ENCODE measurements at places on chromosomes 2 and 18.
A peak's percentile ranks its signal among the peaks of the same experiment; 100 is the strongest.

- DNase-seq, result no peak
Observed at GRCh38 chr2:172227719-172228118, 125.0 kb upstream of the DLX2 start.

DNA sequence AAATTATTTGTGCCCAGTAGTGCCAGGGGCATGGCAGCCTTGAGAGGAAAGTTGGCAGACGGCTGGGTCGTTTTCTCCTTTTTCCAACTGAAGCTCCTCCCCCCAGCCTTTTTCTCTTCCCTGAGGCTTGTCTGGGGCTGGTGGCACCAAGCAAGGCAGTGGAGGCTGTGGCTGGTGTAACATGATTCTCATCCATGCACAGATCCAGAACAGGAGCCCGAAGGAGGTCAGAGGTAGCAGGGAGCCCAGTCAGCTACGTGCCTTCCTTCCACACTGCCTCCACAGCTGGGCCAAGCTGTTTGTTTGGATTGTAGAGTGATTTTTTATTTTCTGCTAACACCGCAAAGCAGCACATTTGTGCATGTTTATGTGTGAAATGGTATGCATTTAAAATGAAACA lies 170.3 kb upstream of the MGAT5 start:
- no peak for DNase-seq

GRCh38 chr2:89833116-89833779 lies 1141.8 kb downstream of the RPIA start:
- no peak for DNase-seq

GRCh38 chr2:135874777-135875365 lies 1.4 kb downstream of the MCM6 start:
- no peak for DNase-seq

DNA sequence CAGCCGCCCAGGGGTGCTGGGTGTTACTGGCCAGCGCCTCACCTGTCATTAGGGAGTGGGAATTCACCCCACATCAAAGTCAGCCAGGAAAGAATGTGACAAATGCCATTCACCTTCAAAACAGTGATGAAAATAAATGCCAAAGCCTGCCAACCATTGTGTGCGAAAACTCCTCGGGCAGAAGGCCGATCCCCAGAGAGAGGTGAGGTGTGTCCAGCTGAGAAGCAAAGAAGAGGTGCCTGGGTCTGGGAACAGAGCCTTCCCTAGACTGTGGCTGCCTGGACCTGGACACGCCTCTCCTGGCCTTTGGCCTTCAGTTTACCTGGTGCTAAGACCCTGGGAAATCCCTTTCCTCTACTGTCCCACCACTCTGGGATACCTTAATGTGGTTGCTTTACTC lies 142.7 kb downstream of the CYP26B1 start:
- no peak for DNase-seq

GRCh38 chr2:180983468-180984242 lies 3.2 kb downstream of the UBE2E3 start:
- DNase-seq, result no peak

DNA sequence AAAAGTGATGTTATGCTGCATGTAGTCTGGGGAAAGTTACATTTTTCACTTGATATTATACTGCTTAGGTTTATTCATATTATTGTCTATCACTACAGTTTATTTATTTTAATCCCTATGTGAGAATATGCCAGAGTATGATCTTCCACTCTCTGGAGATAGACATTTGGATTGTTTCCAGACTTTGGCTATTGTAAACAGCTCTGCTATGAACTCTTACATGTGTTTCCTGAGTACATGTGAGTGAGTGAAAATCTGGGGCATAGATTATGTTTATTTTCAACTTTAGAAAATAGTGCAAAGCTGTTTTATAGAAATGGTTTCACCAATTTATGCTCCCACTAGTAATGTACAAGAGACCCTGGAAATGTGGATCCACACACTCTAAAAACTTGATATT lies 49.0 kb upstream of the EPAS1 start:
- DNase-seq, result no peak

DNA sequence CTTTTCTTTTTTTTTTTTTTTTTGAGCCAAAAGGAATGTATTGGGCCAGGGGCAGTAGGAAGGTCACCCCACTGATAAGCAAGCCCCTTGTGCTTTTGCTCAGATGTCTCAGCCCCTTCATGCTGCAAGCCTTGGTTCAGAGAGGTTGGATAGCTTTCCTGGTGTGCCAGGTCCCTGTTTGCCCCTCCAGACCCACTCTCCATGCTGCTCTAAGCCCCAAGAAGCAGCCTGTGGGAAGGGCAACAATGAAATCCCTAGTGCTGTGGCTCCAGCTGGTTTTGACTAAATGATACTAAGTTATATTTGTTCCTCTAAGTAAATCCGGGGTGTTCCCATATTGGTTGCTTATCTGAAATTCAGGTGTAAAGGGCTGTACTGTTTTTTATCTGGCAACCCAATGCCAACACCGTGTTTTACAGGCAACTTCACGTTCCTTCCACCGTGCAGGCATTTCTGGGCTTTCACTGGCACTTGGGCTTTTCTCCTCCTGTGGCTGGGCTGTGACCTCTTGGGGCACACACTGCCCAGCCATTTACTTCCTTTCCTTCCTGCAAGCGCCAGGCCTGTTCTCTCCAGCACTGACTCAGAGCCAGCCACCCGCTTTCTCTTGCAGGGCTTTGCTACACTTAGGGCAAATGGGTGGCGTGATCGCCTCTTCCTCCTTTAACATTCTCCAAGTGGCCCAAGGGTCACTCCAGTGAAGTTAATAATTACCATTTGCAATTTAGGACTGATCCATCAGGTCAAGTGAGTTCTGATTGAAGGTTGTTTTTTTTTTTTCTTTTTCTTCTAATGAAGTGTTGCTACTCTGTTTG lies 21.6 kb downstream of the MERTK start:
- no peak for DNase-seq

DNA sequence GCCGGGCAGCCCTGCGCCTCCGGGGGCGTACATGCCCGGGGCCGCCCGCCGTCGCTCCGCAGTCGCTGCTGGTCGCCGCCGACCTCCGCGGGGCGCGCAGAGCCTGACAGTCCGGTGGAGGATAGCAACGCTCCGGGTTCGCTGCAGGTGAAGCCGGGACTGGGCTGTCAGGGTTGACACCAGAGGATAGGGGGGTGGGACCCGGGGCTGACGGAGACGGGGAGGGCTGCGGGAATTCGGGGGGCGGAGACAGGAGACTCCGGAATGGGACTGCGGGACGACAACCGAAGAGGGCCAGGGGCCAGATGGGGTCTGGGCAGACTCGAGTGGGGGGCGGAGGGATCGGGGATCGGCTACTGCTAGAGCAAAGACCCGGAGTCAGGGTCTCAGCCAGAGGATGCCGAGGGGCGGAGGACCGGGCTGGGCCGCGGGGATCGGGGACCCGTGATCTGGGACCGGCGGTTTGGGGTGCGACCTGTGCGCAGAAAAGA lies 403 bp downstream of the TMEM127 start:
- peak; percentile 31 for DNase-seq

DNA sequence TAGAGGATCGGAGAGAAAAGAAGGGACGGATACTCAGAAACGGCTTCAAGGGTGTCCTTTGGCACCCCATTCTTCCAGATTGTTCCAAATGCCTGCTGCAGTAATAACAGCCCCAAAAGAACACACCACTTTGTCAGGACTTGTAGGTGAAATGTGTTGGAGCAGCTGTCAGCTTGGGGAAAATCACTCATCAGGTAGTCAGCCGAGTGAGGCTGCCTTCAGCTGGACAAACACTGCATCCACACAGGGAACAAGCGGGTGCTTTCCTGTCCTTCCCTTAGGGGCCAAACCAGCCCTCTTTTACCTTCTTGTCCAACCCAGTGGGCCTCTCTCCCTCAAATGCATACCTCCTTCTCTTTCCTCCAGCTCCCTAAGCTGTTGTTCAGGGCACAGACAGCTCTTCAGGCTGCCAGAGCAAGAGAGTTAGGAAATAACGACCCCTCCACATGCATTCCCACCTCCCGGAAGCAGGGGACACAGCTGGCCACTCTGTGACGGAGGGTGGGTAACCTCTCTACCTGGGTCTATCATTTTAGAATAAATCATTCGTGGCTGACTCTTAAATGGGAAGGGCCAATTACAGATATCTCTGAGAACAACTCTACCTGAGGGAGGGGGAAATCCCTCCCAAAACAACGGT lies 48.1 kb downstream of the BCL11A start:
- no peak for DNase-seq

DNA sequence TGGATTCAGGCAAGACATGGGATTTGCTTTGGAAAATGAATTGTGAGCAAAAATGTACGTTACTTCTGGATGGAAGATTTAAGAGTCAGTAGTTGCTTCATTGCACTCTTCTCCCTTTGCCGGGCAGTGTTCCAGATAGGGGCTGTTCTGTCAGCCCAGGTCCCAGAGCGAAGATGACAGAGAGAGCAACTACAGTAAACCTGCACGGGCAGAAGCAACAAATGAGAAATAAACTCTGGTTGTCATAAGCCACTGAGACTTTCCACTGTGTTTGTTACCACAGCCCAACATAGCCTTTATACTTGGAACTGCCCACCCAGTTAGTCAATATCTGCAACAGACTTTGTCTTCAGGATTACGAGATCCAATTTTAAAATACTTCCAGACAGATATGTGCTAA lies 83.3 kb downstream of the CACNB4 start:
- no peak for DNase-seq

GRCh38 chr2:69104261-69104660 lies 91.3 kb downstream of the ANTXR1 start:
- DNase-seq, result no peak

GRCh38 chr2:41026613-41027012 lies 574.7 kb upstream of the SLC8A1 start:
- no peak for DNase-seq

DNA sequence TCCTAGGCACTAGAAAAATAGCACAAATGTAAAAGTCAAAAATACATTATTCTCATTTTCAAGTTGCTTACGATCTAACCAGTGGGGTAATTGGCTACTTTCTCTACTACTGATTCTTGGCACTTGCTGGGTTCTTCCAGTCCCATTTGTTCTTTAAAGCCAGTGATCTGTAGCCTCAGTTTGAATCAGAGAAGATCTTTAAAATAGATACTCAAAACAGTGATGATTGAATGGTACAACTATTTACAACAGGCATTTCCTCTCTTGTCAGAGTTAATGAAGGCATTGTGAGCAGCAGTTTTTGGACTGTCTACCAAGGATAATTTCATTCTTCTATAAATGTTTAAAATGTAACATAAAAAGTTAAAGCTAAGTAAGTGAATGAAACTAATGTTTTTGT lies 128.3 kb upstream of the FSIP2 start:
- DNase-seq, result no peak

GRCh38 chr2:241014764-241015163 lies 16.3 kb downstream of the SNED1 start:
- DNase-seq, result no peak

DNA sequence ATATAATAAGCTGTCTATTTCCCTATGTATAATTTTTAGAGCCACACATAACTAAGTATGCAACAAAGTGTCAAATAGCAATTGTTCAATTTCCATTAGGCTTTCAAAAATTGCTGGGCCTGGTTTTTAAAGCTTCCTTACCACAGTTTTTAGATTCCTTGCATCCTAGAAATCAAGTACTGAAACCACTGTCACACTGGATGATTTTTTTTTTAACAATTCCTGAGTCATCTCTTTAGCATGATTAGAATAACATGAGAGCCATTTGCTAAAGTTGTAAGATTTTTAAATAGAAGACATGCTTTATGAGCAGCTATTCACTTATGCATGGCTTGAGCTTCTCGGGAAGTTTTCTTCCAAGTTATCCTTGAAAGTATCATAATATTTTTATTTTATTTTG lies 319.5 kb upstream of the NXPH2 start:
- no peak for DNase-seq

GRCh38 chr2:168184681-168185513 lies 62.5 kb downstream of the STK39 start:
- DNase-seq, result no peak
